ENCODE measurements at places on chromosomes 5 and 9.

- DNase-seq: no peak
Observed at GRCh38 chr9:92467511-92467910, 14.8 kb downstream of the ASPN start.

DNA sequence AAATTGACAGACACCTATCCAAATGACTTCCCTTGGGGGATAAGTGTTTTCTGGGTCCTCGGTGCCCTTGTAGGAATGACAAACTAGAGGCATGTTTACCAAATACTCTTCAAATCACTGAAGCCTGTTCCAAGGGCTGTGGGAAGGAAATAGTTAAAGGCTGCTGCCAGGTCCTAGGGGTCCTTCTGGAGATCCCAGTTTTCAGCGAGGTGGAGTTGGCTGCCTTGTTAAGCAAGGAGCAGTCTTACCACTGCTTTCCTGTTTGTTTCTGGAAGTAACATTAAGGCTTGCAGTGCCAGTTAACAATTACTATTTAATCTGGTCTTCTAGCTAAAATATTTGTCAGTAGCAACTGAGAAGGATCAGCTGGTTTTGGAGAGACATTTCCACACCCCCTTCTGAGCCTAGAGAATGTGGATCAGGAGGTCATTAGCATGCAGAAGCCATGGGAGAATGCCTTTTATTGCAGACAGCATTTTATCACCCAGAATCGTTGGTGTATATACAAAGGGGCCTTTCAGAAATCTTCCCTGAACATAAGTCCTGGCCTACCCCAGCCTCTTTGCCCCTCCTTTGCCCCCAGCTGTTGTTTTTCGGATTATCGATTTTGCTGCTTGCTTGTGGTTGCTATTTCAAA, 238.8 kb downstream of the DMAC1 start:
- no peak for DNase-seq

GRCh38 chr5:108521011-108521700, 139.3 kb upstream of the FBXL17 start:
- no peak for DNase-seq

DNA sequence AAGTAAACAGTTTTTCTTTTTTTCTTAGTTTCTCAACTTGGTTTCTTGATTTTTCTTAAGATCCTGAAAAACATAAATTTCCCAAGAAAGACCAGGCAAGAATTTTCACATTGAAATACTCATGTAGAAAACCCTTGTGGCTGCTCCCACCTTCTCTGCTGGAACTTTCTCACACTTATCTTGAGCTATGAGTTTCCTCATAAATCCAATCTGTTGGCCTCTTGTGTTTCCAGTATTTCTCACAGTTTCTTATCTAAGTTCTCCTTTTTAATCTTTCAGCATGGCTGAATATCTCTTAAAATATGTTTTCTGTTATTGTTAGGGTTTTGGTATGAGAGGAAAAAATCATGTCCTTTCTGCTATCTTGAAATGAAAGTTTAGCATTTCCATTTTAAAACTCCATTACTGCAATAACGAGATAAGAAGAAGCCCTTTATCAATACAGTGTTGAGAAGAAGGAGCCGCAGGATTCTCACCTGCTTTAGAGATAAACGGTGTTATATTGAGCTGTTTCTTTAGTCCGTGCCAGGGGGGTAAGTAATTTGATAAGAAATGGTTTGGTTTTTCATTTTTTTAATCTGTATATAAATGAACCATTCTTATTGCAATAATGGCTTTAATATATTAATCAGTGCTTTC, 89.3 kb downstream of the ALDH1A1 start:
- no peak for DNase-seq

DNA sequence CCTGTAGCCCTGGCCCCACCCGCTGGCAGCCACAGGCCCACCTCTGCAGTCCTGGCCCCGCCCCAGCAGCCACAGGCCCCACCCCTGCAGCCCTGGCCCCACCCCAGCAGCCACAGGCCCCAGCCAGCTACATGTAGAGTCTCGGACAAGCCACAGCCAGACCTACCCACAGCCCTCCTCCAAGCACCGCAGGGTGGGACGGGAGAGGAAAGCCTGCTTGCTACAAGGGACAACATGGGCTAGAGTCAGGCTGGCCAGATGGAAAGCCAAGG, 49.5 kb upstream of the SARDH start:
- peak; percentile 36 for DNase-seq

GRCh38 chr5:16805486-16805885, 130.6 kb downstream of the MYO10 start:
- DNase-seq: no peak

DNA sequence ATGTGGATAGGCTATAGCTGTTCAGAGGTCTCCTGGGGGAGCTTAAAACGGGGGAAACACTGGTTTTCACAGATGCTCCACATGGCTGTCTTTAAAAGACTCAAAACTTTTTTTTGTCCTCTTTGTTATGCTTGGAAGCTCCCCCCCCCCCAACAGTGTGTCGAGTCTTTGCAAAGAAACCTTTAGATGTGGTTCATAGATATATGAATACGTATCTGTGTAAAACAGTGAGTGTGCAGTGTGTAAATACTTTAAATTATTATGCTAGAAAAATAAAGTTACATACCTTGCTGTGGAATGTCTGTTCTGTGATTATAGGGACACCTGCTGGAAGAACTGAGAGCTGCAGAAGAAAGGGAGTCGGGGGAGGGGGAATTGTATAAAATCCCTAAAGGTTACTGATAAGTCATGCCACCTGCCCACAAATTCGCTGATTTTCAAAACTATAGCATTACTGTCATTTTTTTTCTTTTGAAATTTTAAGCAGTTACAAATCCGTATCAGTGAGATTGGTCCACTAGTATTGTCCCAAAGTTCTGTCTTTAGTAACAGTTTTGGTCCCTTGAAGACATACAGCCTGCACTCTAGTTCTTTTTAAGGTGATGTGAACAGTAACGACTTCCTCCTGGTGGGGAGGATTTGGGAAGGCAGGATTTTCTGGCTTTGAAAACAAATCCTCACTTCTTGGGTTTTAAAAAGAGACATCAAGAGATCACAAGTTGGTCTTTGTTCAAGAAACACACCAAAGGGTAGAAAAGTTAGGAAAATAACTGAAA, 22.9 kb downstream of the RGMB start:
- peak; percentile 69 for DNase-seq

DNA sequence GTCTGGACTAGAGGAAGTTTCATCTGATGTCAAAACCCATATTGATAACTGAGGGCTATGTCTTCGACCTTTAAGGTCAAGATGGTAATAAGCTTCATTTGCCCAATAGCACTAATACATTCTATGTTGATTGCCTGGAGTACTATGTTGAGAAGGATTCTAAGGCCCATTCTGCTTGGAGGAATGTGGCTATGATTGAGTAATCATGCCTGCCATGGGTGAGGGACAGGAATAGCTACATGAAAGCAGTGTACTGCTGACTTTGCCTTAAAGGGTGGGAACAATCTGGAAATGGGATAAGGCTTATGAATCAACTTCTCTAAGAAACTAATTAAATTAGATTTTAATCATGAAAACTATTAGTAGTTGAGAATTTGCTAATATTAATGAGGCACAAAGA, 13.6 kb downstream of the NNT start:
- DNase-seq: peak; percentile 58

DNA sequence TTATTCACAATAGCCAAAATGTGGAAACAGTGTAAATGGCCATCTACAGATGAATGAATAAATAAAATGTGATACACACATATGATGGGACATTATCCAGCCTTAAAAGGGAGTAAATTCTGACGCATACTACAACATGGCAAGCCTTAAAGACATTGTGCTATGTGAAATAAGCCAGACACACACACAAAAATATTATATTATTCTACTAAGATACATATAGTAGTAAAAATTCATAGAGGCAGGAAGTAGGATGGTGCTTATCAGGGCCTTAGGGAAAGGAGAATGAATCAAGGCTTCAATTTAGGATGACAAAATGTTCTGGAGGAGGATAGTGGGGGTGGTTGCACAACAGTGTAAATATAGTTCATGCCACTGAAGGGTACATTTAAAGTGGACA, 346.7 kb upstream of the SMARCA2 start:
- no peak for DNase-seq

- DNase-seq: no peak
Observed at GRCh38 chr9:112473986-112474385, 12.6 kb upstream of the KIAA1958 start.

DNA sequence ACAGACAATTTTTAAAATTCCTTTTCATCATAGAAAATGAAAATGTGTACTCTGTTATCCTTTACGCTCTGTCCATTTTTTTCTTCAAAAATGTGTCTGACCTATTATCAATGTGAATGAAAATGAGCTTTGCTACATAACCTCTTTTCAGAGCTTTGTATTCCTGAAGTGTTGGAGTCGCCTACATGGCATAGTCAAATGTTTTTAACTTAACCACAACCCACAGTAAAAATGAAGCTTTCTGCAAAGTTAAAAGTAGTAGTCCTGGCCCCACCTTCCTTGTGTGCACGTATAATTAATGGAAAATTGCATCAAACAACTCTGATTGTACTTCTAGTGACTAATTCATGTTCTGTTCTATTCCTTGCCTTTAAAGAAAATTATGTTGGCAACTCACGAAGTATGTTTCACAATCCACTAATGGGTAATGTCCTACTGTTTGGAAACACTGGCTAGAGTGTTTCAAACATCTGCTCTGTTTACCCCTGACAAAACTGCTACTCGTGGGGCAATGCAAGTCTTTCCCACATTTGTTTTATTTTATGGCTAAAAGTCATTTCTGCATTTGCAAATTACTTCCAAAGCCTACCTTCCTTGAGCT, 18.6 kb upstream of the PSAT1 start:
- DNase-seq: peak; percentile 83

- no peak for DNase-seq
Observed at GRCh38 chr5:147113967-147114366, 120.9 kb upstream of the STK32A start.

DNA sequence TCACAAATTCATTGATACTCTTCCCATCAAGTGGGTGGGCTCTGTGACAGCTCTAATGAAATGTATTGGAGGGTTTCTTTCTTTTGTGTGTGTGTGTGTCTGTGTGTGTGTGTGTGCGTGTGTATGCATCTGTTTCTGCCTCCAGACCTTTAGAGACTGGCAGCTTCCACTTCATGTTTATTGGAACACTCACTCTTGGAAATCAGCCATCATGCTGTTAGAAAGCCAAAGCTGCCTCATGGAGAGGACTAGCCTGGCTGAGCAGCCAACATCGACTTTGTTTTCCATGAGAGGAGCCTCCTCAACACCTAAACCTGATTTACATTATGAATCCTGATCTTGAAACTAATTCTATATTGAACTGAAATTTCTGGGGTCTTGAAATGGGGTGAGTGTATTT, 128.5 kb upstream of the FAM174A start:
- DNase-seq: no peak

GRCh38 chr9:93708987-93709302, 132.6 kb downstream of the PHF2 start:
- no peak for DNase-seq

DNA sequence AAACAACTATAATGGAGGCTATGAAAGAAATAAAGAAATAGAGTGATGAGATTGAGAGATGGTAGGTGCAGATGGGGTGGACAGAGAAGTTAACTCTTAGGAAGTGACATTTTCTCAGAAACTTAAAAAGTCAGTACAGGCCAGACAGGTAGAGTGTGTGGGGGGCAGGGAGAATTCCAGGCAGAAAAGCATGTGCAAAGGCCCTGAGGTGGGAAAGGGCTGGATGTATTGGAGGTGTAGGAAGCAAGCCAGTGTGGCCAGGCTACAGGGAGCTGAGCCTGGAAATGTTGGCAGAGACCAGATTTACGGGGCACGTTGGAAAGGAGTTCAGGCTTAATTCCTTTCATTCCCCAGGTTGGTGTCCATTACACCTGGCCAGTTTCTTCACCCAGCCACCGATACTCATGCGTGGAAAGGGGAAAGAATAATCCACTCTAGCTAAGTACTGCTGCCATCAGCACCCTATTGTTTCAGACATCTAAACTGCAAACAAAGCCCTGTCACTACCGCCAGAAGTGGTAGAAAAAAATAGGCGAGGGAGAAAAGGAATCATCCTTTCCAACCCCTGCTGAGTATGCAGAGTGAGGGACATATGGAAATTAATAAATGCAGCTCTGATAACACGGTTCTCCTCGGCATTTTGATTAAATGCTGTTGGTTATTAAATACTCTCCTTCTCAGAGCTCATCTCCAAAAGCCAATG, 116.8 kb upstream of the GPR151 start:
- no peak for DNase-seq

- no peak for DNase-seq
Observed at GRCh38 chr9:81628897-81629296, 60.5 kb downstream of the TLE1 start.

DNA sequence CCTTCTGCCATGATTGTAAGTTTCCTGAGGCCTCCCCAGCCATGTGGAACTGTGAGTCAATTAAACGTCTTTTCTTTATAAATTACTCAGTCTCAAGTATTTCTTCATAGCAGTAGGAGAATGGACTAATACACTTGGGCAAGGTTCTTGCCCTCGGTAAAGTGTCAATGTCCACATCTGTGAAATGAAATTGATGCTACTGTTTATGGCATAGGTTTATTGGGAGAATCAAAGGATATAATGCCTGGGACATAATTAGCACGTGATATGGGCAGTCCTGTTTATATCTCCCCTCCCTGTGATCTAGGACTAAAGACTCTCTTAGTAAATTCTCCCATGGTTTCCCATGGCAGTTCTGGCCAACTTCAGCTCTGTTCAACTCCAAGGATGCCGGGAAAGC, 19.4 kb downstream of the TMEM174 start:
- DNase-seq: no peak

DNA sequence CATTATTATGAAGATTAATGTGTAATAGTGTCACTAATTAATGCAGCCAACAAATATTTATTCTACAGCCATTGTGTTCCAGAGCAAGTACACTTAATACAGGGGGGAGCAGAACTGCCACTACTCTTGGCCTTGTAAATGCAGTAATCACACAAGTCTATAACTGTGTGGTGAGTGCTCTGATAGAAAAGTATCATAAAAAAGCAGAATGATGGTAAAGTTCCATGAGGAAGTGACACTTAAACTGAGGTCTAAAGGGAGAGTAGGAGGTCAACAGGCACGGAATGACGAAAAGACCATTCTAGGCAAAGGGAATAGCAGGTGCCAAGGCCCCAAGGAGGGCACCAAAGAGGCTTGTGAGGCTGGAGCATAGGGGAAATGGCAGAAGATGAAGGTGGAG, 142.9 kb downstream of the OSTF1 start:
- no peak for DNase-seq

DNA sequence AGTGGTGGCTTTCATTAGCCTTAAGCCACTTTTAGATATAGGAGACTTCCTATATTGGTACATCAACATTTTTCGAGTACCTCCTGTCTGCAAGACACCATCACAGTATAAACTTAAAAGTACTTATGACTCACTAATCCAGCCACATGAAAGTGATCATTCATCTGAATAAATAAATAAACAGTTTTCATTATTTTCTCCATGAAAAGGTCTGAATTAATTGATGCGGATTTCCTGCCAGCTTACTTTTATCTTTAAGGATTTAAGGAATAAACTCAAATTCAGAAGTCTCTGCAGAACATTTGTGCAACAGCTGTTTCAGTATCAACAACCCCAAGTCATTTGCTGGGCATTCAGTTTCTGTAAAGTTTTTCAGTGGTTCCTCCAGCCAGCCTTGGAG, 4.0 kb downstream of the SAP30L start:
- no peak for DNase-seq
